ENCODE measurements at places on chromosomes 11 and 22.

- DNase-seq: no peak
Measured at GRCh38 chr11:58927393-58928106, 11.7 kb upstream of the GLYATL1 start.

GRCh38 chr11:63937713-63938478 is 906 bp upstream of the NAA40 start:
- no peak for DNase-seq

DNA sequence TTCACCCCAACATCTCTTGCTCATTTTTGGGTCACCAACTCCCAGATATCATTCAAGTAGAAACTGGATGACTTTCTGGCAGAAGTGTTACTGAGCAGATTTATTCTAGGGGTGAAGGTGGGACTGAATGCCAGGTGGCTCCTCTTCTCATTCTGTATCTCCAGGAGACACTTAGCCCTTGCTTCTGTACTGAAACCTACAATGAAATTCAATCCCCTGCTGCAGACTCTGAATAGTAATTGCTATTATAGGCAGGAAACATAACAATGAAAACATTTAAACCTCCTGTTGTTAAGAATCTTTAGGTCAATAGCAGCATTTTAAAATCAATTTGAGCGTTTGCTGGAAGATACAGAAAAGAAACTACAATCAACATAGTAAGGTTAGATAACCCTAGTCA is 879.4 kb upstream of the TENM4 start:
- DNase-seq: no peak

GRCh38 chr11:25793637-25794036 is 538.3 kb upstream of the ANO3 start:
- no peak for DNase-seq

DNA sequence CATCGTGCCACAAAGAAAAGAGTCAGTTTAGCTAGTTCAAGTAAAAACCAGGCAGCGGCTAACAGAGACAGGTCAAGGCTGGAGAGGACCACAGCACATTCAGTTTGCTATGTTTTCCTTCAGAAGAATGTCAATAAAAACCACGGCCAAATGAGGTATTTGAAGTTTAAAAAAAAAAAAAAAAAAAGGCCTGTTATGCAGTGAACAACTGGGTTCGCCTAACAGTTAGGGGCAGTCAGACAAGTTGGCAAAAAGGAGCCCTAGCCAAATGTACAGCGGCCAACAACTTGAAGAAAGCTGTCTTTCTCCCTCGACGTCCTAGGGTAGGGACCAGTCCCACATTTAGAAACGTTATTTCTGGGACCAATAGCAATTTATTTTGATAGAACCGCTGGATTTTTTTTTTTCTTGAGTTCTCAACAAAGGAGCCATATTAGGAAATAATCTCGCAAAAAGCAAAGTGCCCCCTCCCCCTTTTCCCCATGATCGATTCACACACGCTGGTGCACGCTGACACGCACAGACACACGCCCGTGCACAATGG is 237.8 kb downstream of the TTC28 start:
- no peak for DNase-seq

DNA sequence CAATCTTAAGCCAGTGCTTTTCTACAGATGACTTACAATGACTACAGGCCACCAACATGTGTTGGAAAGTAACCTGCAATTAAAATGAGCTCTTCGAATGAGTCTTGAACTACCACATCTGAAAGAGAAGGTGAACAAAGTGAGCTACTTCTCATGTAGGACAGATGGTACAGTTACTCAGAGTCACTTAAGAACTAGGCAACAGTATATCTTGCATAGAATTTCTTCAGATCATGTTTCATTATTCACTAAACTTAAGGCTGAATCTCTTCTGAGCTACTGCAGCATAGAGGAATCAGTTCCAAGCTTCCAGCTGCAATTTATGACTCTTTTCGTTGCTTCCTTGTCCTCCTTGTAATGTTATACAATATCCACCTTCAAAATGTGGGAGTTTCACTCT is 270.9 kb downstream of the TTC28 start:
- DNase-seq: no peak

GRCh38 chr22:45781966-45782365 is 110.3 kb downstream of the ATXN10 start:
- peak; percentile 30 for DNase-seq

DNA sequence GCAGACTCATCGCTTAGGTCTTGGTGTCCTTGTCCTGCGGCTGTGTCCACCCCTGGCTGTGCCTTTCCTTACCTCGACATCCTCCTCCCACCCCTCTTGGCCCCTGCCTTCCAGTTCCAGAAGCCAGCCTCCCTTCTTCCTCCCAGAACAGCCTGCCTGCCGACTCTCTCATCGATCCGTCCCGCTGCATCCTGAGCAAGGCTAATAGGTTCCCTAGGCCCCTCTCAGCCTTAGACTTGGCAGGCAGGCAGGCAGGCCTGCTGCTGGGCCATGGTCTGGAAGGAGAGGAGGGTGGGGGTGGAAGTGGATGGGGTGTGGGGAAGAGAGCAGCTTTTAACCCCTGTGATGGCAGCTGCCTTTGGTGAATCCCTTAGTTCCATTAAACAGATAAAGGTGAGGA is 196.7 kb upstream of the TBCEL start:
- no peak for DNase-seq

DNA sequence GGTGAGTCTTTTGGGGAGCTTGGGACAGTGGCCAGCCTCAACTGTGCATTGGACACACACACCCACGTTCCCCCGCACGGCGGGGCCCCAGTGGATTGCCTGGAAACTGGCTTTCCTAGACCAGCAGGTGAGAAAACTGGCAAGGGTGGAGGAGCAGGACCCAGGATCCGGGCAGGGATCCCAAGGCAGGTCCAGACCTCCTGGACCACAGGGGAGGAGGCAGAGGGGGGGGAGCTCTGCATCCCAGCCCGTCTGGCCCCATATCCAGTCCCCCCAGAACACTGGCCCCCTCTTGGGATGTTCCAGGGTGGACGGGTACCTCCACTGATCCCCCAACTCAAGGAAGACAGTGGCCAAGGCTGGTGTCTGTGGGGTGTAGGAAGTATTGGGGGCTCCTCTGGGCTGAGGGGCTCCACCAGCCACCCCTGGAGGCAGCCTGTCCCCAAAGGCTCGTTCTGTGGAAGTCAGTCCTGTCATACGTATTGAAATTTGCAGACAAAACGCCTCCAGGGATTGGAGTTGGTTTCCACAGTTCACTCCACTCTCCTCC is 89.3 kb upstream of the LINC01488 start:
- no peak for DNase-seq

- peak; percentile 48 for DNase-seq
Measured at GRCh38 chr22:24834845-24835570, 29.0 kb downstream of the SGSM1 start.

- no peak for DNase-seq
Measured at GRCh38 chr22:45389546-45389945, 23.9 kb downstream of the SMC1B start.

DNA sequence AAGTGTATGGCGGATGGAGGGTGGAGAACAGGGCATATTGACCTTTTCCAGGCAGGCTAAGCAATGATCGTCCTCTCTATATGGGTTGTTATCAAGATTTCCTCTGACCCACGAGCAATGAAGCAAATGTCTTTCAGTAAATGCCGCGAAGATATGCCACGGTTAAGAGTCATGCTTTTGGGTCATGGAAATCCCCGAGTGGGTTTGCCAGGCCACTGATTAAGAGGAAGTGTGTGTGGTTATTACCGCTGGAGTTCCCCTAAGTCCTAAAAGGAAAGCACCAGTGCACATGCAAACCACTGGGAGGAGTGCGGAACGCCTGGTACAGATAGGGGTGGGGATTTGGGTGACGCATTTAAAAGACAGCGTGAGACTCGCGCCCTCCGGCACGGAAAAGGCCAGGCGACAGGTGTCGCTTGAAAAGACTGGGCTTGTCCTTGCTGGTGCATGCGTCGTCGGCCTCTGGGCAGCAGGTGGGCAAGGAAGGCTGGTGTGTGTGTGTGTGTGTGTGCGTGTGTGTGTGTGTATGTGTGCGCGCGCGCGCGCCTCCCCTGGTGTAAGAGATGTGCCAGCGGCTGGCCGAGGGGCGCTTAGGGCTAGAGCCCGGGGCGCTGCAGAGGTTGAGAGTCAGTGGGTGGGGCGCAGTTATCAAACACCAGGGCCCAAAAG is at the start of gene BIRC3:
Gene BIRC3, plus strand, starts transcription at position 386 of the 669 bp plus-strand sequence. CDS start 7,026 bp downstream, outside the sequence.
- peak; percentile 99 for DNase-seq

DNA sequence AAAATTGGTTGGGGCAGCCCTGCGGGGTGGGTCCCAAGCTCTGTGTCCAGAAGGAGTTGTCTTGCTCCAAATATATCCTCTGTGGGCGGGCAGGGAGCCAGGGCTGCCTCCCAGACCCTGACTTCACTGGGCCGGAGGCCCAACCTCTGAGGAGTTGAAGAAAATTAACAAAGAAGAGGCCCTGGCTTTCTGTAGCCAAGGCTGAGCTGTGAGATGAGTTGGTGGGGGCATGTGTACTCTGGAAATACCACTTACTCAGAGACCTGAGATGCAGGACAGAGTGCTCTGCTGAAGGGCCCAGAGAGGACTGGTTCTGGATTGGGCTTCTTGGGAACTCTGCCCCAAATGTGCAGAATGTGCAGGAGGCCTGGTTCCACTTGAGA is 96.3 kb downstream of the SWAP70 start:
- peak; percentile 23 for DNase-seq

- no peak for DNase-seq
Measured at GRCh38 chr11:2433106-2433925, 11.0 kb downstream of the TRPM5 start.

GRCh38 chr11:117632306-117632705 is 164.7 kb downstream of the DSCAML1 start:
- no peak for DNase-seq

DNA sequence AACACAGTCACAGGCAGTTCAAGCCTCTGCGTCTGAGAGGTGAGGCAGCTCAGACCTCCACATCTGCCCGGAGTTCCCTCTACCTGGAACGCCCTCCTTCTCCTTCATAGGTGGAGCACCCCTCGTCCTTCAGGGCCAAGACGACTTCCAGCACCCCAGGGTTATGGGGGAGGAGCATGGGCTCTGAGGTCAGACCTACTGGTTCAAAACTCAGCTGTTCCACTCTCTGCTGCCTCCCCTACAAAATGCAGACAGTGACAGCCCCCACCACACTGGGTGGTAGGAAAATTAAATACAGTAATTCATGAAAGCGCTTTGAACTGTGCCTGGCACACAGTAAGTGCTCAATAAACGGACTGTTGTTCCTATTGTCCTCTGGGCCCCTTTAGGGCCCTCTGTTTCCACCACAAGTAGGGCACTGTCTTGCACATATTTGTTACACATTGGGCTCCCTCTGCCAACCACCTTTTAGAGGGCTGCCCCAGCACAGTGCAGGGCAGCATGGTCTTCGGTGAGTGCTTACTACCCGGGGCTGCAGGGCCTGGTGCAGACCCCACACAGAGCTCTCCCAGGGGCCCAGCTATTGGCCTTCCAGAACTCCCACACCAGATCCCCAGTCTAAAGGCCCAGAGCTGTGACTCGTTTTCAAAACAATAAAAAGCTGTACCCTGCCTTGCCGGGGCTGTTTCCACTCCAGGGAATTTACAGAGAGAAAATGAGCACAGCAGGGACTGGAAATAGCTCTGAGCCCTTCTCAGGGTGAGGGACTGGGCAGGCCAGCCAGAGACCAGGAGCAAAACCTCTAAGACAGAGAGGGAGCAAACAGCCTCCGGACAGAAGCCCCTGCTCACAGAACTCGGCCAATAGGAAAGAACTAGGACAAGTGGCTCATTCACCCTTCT is 2.5 kb downstream of the TMEM184B start:
- no peak for DNase-seq

DNA sequence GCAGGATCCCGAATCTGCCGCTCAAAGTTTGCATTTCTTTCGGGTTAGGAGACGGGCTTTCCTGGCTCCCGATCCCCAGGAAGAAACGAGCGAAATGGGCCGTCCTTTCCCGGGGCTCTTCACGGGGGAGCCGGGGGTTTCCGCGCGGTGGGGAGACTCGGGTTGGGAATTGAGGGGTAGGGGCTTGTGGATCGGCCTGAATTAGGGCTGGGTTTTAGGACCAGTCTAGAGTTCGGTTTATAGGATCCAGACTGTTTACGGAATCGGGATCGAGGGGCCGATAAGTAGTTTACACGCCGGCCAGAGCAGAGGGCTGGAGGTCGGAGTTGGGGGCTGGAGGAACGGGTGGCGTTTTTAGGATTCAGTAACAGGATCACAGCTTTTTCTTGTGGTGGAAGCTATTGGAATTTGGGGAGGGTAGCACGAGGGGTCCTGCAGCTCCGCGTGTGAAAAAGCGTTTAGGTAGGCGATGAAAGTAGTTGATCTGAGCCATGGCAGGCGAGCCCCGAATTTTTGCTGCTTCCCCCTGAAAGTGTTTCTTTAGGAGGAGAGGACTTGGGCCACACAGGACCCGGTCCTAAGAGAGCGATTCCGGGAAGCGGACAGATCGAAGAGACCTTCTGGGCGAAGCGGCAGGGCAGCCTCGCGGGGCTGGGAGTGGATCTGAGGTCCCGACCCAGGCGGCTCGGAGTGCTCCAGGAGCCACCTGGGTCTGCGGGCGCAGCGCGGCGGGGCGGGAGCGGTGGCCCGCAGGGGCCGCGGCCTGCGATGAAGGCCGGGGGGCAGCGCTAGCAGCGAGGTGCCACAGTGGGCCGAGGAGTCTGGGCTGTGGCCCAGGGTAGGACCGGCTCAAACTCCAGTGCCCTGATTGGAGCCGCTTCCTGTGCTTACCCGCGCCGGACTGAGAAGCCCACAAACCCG is 1.6 kb downstream of the PKNOX2 start:
- no peak for DNase-seq
